Urothelium cell line (cell line): ENCODE measurements at places on chromosomes 5 and 9.

DNA sequence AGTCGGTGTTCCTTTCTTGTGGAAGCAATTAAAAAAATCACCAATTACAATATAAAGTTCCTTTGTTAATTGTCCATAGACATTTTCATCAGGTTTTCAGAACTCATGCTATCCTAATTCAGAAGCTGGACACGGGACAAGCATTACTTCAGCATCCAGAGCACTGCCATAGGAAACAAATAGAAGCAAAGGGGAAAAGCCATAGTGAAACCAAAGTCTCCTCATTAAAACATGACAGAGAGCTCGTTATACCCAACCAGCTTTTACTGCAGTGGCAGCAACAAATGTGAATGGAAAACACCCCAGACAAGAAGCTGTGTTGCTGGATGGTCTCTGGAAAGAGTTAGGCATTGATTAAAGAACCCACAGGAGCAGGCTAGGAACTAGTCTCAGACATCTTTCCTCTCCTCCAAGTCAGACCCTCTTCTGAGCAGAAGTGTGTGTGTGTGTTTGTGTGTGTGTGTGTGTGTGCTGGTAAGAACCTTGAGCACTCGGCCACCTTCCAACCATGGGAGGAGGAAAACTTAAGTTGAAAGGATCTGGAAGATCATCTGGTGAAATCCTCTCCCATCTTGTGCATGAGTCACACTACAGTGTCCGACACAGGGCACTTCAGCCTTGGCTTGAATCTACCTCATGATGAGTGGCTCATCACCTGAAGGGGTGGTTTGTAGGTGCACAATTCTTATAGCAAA, 162.6 kb upstream of the ADAMTS16 start:
- no peak for DNase-seq

- peak; percentile 95 for DNase-seq
Measured at GRCh38 chr5:78359831-78360673, at the start of gene SCAMP1. TSS of gene SCAMP1 (plus strand) at chr5:78360617. CDS start at chr5:78360672, 55 bp downstream.

- DNase-seq = no peak
Measured at GRCh38 chr9:98518556-98518955, 190.2 kb downstream of the GABBR2 start.

DNA sequence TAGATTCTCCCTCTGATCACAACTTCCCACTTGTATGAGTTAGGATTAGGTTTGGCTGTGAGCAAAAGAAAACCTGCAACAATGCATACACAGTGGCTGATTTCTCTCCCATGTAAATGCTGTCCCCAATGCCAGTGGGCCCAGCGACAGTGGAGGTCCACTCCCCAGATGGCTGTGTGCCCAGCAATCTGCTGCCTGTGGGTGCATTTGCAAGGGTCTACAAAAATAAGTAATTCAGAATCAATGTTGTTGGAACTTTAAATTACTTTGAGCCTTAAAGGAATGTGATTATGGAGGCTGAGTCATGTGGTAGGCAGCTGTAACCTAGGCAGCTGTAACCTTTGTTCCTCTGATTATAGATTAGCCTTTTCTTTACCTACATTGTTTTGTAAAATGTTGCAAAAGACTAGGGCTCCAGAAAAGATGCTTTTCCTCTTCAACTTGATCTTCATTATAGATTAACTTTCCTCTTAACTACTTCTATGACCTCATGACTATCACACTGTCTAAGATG, 14.2 kb upstream of the MXD3 start:
- no peak for DNase-seq

- no peak for DNase-seq
Measured at GRCh38 chr5:3393122-3393919, 202.3 kb upstream of the IRX1 start.

- no peak for DNase-seq
Measured at GRCh38 chr9:127595611-127596010, 16.5 kb upstream of the STXBP1 start.

- no peak for DNase-seq
Measured at GRCh38 chr5:61673007-61673735, 341.1 kb downstream of the ZSWIM6 start.

GRCh38 chr5:16855898-16856297, 80.2 kb downstream of the MYO10 start:
- no peak for DNase-seq

- no peak for DNase-seq
Measured at GRCh38 chr9:89351584-89352300, 33.4 kb downstream of the SECISBP2 start.

DNA sequence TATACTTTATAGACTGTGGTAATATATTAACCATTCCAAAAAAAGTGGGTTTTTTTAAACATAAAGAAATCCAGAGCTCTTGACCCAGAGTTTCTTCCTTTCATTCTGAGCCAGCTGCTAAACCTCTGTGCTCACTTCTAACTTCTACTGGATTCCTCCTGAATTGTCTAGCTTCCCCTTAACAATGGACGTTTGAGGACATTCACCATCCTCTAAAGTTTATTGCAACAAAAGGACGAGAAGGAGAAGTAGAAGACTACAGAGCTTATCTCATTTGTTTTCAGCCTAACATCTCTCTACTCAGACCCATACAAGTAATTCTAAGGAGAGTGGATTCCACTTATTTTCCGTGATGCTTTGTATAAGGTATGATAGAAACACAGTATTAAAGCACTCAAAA, 284.2 kb downstream of the MAST4 start:
- no peak for DNase-seq

DNA sequence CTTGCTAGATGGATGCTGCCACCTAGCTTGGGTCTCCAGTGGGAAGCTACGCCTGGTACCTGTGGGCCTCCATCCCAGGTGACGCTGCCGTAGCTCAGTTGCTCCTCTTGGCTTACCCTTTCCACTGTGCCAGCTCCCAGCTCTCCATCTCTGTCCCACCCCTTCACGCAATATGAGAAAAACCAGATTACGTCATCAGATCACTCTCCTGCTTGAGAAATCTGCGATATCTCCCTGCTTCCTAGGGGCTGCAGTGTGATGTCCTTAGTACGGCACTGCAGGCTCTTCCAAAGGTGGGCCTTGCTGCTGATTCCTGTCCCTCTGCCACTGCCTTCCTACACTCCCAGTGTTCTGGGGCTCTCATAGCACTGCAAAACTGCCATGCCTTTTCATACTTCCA, 28.9 kb downstream of the NSG2 start:
- no peak for DNase-seq

- no peak for DNase-seq
Measured at GRCh38 chr5:151081431-151082281, 822 bp upstream of the TNIP1 start.

DNA sequence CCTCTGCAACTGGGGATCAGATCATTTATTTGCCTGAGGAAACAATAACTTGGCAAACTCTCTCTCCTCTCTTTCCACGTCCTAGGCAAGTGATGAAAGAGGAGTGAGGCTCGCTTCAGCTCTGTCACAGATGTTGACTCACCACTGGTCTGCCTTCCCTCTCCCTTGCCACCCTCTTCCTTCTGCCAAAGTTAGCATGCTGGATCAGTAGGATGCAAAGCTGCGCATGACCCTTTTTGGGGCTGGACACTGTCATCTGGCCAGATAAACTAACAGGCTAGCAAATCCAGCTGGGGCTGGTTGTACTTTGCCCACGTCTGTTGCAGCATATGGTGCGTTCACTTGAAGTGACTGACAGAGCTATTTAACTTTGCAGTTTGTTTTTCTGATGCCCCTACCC, 36.2 kb upstream of the SMARCA2 start:
- DNase-seq = no peak

DNA sequence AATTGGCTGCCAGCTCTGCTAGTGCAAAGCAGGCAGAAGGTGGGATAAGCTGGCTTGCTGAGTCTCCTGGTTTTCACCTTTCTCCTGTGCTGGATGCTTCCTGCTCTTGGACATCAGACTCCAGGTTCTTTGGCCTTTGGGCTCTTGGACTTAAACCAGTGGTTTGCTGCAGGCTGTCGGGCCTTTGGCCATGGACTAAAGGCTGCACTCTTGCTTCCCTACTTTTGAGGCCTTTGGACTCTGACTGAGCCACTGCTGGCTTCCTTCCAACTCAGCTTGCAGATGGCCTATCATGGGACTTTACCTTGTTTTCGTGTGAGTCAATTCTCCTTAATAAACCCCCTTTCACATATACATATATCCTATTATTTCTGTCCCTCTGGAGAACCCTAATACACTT, 1293.9 kb upstream of the CDH6 start:
- no peak for DNase-seq

GRCh38 chr5:168889039-168889438, 309.9 kb upstream of the PANK3 start:
- DNase-seq = no peak

DNA sequence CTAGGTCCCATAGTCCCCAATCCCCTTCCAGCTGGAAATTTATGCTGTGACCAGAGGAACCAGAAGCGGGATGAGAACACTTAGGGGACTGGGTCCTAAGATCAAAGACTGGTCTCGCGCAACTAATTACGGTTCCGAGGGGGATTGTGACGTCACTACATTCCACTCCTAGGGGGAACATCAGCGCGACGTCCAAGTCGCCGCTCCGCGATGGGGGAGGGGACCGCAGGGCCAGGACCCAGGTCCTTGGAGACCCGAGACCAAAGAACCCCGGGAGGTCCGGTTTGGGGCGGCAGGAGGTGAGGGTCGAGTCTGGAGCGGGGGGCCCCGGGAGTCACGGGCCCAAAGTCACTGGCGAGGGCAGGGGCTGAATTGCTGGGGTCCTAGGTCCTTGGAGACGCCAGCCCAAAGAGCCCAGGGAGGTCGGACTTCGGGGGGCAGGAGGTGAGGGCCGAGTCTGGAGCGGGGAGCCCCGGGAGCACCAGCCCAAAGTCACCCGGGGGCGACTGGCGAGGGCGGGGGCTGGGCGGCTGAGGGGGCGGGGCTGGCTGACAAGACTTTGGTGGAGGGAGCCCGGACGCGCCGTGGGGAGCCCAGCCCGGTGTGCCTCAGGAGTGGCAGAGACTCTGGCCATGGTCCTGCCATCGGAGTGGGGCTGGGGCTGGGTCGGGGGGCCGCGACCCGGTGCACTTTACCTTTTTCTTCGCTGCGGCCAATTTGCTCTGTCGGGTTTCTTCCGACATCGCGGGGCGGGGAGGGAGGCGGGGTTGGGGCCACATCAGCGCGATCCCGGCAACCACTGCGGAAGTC, at the start of gene GOLGA2:
Gene GOLGA2 (minus strand): TSS at position 810 of the 810 bp plus-strand sequence. CDS start 31 bp downstream, at position 779.
- DNase-seq = peak; percentile 74

DNA sequence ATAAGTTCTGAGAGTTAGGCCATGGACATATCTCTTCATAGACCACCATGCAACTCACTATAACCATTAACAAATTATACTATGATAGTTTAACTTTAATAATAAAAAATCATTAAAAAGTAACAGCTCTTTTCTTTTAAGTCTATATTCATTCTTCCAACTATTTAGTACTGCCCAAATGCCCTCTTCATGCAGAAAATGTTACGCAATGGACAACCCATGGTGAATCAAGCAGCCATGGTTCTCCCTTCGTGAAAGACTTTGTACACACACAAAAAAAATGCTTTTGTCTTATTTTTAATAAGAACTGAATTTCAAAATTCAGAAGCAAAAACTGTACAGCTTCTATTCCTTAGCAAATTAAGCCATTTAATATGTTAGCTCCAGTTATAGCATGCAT, 401.1 kb downstream of the EFNA5 start:
- no peak for DNase-seq

GRCh38 chr9:72579880-72580550, 58.6 kb downstream of the TMC1 start:
- DNase-seq = no peak

- peak; percentile 2 for DNase-seq
Measured at GRCh38 chr5:92081958-92082712, 699.0 kb upstream of the ARRDC3 start.

GRCh38 chr9:93134015-93134739, at the start of gene NINJ1:
TSS of gene NINJ1 (minus strand) at chr9:93134251. CDS start at chr9:93134217, 34 bp downstream.
- DNase-seq = peak; percentile 97

DNA sequence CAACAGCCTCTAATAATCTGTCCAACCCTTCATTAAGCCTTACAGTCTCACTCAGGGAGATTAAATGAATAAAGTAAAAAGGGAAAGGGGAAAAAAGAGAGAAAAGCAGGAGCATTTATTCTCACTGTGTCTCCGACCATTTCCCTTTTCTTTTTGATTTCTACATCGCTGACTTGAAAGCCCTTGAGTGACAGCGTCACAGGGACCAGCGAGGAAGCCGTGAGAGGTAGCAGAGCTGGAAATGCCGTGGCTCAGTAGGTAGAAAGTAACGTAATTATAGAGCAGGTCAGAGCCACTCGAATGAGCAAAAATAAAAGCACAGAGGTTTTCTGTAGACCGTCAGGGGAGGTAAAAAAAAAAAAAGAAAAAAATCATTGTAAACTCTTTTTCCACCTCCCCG, 52.4 kb downstream of the ASS1 start:
- no peak for DNase-seq

- DNase-seq = no peak
Measured at GRCh38 chr5:129630101-129630500, 117.8 kb upstream of the MINAR2 start.

DNA sequence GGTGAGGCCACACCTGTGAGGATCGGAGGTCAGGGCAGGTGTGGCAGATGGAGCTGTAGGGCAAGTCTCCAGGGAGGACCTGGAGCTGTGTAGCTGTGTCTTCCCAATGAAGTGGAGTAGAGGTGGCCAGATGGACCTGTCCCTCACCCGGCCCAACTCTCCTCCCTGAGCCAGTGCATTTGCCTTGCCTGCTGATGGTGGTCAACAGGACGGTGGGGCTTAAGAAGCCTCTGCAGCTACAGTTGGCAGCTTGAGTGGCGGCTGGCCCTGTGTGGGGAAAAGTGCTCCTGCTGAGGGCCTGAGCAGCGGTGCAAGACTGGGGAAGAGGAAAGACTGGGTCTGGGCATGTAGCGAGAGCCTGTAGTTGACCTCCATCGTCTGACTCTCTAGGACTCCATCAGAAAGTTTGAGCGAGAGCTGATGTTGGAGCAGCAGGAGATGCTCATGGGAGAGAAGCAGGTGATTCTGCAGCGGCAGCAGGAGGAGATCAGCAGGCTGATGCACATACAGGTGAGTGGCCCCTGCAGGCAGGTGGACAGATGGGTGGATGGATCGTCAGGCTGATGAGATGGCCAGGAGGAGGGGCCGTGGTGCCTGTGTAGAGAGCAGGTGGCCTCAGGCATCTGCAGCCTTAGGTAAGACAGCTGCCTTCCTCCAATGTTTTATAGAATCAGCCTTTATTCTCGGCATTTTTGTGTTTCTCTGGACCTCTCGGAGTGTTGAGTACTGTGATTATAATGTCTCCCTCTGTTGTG, 24.9 kb downstream of the PITX1 start:
- no peak for DNase-seq

GRCh38 chr9:84121991-84122523, 141.5 kb downstream of the RMI1 start:
- no peak for DNase-seq

GRCh38 chr5:54294097-54294667, 16.2 kb downstream of the ARL15 start:
- DNase-seq = no peak

GRCh38 chr9:101601904-101602765, 7.4 kb upstream of the PPP3R2 start:
- peak; percentile 59 for DNase-seq

GRCh38 chr5:150320044-150320613, 17.4 kb upstream of the ARSI start:
- peak; percentile 50 for DNase-seq

DNA sequence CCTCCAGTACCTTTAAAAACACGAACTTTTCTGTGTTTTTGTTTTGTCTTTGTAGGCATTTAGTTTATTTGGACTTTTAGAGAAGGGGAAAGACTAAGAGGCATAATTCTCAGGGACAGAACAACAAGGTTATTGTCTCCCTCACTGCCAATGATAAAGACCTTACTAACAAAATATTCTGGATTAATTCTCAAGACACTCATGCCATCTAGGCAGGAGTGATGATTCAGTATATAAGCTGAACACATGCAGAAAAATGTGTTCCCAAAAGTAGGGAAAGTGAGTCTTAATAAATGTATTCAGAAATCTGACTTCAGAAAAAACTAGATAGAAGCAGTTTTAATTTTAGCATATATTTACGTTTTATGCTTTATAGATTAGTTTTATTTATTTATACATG, 17.4 kb upstream of the ASPN start:
- no peak for DNase-seq
